ENCODE measurements at places on chromosomes 5 and 9. TPM values are rescaled to one million over a fixed set of nuclear protein-coding genes. Genes with fewer than 3 reads are reported as not detected.
A peak's percentile ranks its signal among the peaks of the same experiment; 100 is the strongest.

Gene MAST4
- total RNA-seq: 44.1 TPM

Gene MATR3
- 189 TPM for total RNA-seq

Gene DOCK8
- 11.1 TPM for total RNA-seq

Gene FCN1
- total RNA-seq: 1.5 TPM

Gene CDX1
- 0.22 TPM for total RNA-seq

Gene SPATA31A3
- total RNA-seq: not detected

Gene ADAMTS2
- total RNA-seq: 58.8 TPM

Gene MYO10
- total RNA-seq: 36.9 TPM

Gene SUSD3
- total RNA-seq: 3.7 TPM

Gene FKTN
- 18.2 TPM for total RNA-seq

Gene BTNL9
- 42.3 TPM for total RNA-seq

GRCh38 chr5:17355586-17356346 lies 138.3 kb downstream of the BASP1 start:
- DNase-seq: no peak

DNA sequence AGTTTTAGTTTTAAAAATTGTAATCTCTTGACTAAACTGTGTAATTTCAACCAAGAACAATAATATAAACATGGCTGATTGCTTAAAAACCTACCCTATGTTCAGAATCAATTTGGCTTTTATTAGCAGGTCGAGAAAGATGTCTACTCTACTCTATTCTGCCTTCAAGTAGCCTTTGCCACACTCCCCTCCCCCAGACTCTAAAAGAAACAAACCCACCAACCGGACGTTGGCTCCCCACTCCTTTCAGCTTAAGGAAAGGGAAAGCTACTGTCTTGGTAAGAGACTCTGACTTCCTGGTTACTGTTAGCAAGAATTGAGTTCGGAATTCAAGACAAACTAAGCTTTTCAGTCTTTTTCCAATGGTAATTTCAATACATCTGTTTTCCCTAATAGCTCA lies 46.7 kb downstream of the TNFAIP8 start:
- no peak for DNase-seq
- H3K4me3 ChIP-seq: no peak overlapping the region
- H3K4me1 ChIP-seq: peaks cover 17% of the 10 kb centered on the region
- H3K27me3 ChIP-seq: no peaks in the 10 kb centered on the region
- H3K27ac ChIP-seq: no peak overlapping the region

DNA sequence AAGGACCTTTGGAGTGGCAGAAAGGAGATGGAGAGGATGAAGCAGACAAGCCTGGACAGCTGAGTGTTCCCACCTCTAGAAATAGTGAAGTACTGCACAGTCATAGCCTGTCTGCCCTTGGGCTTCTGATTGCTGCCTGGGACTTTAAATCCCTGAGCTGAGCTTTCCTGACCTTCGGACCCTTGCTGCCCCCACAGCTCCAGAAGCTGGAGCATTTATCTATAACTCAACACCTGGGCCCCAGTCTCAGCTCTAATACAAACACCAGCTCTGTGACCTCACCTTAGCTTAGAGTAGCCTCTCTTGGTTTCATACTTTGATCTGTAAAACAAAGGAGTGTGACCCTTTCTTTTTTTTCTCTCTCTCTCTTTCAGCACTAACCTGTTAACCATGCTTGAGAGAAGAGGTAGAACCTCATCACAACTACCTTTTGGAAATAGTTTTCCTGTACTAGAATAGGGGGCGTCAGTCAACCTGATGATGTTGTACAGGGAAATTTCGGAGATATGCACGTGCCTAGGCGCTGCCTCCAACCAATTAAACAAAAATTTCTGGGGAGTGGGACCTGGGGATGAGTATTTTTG lies 25.4 kb upstream of the ELL2 start:
- H3K27me3 ChIP-seq: no peaks in the 10 kb centered on the region
- no peaks in the 10 kb centered on the region for H3K4me1 ChIP-seq
- H3K4me3 ChIP-seq: no peak overlapping the region
- no peak overlapping the region for H3K27ac ChIP-seq
- DNase-seq: no peak

DNA sequence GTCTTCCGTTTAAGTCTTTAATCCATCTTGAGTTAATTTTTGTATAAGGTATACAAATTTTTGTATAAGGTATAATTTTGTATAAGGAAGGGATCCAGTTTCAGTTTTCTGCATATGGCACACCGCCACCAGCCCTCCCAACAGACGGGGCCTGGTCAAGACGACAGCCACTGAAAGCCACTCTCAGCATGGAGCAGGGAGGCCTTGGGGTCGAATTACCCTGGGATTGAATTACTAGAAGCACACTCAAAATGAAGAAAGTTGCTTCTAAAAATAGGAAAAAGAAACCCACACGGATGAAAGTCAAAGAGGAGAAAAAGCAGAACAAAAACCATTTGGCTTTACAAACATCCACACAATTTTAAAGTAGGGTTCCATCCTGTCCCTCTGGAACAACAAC lies 586.2 kb upstream of the ADAMTS16 start:
- no peak overlapping the region for H3K27ac ChIP-seq
- H3K4me1 ChIP-seq: no peaks in the 10 kb centered on the region
- DNase-seq: no peak
- no peak overlapping the region for H3K4me3 ChIP-seq

DNA sequence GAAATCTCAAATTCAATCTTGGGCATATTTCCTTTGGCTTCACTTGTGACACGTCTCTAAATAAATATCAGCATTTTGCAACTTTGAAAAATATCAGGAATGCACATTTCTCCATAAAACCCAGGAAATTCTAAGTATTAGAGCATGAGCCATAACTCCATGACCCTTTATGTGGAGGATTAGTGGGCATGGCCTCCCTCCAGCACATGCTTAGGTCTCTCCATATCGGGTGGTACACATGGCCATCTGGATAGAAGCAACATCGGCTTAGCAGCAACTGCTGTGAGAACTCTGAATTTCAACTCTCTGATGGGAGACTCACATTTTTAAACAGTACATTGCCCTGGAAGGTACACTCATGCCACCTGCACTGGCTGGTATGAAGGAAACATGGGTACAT lies 73.7 kb upstream of the EGFLAM start:
- no peak overlapping the region for H3K27ac ChIP-seq
- H3K4me1 ChIP-seq: no peaks in the 10 kb centered on the region
- DNase-seq: no peak
- no peak overlapping the region for H3K4me3 ChIP-seq

- no peaks in the 10 kb centered on the region for H3K36me3 ChIP-seq
- no peak for DNase-seq
- H3K4me1 ChIP-seq: peaks cover 34% of the 10 kb centered on the region
- no peaks in the 10 kb centered on the region for H3K27me3 ChIP-seq
- H3K4me3 ChIP-seq: peak overlapping the region; percentile 97
Measured at GRCh38 chr9:137189297-137190295, 1.1 kb downstream of the SSNA1 start.

DNA sequence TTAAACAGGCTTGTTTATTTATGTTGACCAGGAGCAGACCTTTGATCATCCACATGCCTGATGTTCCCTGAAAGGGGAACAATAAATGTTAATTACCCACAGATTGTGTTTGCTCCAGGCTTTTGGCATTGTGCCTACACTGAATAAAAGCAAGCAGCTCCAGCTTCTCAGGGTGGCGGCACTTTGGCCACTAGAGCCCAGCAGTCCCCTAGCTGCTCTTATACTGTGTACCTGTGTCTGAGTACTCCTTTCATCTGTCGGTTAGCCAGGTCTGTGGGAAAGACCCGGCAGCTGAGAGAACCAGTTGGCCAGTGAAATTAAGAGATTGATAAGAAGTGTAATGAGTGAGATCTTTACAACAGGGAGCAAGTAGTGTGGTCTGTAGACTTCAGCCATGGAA lies 254.8 kb upstream of the FTMT start:
- H3K27ac ChIP-seq: no peak overlapping the region
- no peaks in the 10 kb centered on the region for H3K36me3 ChIP-seq
- no peaks in the 10 kb centered on the region for H3K4me1 ChIP-seq
- no peak overlapping the region for H3K4me3 ChIP-seq
- no peak for DNase-seq

- peaks cover 74% of the 10 kb centered on the region for H3K4me1 ChIP-seq
- no peak for DNase-seq
- no peaks in the 10 kb centered on the region for H3K36me3 ChIP-seq
Measured at GRCh38 chr5:142315096-142315900, 9.5 kb downstream of the SPRY4 start.

GRCh38 chr9:96201140-96201539 lies 100.8 kb downstream of the HSD17B3 start:
- H3K4me1 ChIP-seq: no peaks in the 10 kb centered on the region
- DNase-seq: no peak
- H3K4me3 ChIP-seq: no peak overlapping the region
- no peak overlapping the region for H3K27ac ChIP-seq
- no peaks in the 10 kb centered on the region for H3K36me3 ChIP-seq
- H3K27me3 ChIP-seq: no peaks in the 10 kb centered on the region

DNA sequence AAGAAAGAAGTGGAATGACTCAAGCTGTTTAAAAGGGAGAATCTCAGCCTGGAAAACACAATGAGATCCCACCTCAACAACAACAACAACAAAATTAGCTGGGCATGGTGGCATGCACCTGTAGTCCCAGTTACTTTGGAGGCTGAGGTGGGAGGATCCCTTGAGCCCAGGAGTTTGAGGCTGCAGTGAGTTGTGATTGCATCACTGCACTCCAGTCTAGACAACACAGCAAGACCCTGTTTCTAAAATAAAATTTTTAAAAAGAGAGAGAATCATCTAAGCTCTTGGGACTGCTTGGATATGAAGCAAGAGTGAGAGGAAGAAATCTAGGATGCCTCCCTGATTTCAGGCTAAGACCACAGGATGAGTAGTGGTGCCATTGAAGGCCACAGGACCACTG lies 47.4 kb upstream of the KIF2A start:
- H3K27me3 ChIP-seq: no peaks in the 10 kb centered on the region
- H3K27ac ChIP-seq: no peak overlapping the region
- no peak for DNase-seq
- H3K36me3 ChIP-seq: no peaks in the 10 kb centered on the region
- no peaks in the 10 kb centered on the region for H3K4me1 ChIP-seq

DNA sequence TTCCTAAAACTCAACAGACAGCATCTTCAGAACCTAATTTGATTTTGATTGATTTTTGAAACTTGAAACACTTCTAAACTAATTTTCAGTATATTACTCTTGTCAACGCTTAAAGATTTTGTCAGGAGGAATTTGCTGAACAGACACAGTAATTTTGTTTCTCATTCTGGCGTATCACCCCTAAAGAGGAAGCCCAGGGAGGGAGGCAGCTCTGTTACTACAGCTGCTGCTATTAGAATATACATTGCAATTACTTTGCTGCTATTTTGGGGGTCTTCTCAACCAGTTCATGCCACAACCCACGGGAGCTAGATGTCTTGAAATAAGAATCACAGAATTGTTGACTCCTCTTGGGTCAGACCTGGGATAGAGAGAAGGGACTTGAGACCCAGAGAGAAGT lies 122.6 kb downstream of the TLR4 start:
- no peak overlapping the region for H3K27ac ChIP-seq
- DNase-seq: no peak
- no peaks in the 10 kb centered on the region for H3K36me3 ChIP-seq
- H3K4me1 ChIP-seq: no peaks in the 10 kb centered on the region
- no peaks in the 10 kb centered on the region for H3K27me3 ChIP-seq

DNA sequence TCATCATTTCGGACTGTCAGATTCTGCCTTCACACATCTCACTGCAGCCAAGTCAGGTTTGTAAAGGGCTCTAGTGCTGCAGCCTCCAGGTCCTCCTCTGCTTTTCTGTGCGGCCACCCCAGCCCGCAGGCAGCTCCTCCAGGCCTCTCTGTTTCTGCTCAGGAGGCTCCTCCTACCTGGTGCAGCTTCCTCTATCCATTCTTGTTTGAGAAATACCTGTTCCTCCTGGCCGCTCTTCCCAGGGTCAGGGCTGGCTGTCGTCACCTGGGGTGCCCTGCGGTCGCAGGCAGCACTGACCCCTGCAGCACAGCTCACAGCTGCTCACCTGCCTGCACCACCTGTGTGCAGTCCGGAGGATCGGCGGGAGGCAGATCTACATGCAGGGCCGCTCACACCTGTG lies 387.7 kb upstream of the IRX4 start:
- no peaks in the 10 kb centered on the region for H3K36me3 ChIP-seq
- no peak for DNase-seq
- no peaks in the 10 kb centered on the region for H3K4me1 ChIP-seq

DNA sequence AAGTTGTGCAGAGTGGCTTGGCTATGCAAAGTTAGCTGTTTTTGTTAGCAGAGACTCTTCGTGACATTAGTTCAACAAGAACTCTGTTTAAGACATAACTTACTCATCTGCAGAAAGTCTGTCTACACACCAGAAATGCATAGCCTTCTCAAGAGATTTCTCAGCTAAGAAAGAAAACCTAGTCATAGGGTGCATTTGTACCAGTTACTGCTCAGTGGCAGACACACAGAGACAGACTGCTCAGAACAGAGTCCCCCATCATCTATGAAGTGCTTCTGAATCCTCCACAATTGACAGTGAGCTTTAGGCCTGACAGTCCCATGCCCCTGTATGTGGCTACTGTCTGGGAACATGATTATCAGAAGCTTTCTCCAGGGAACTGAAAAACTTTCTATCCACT lies 56.1 kb upstream of the IFNK start:
- H3K36me3 ChIP-seq: no peaks in the 10 kb centered on the region
- no peak overlapping the region for H3K27ac ChIP-seq
- H3K4me3 ChIP-seq: no peak overlapping the region
- H3K27me3 ChIP-seq: no peaks in the 10 kb centered on the region
- no peak for DNase-seq

- no peak overlapping the region for H3K27ac ChIP-seq
- no peak overlapping the region for H3K4me3 ChIP-seq
- no peaks in the 10 kb centered on the region for H3K36me3 ChIP-seq
- no peak for DNase-seq
- H3K27me3 ChIP-seq: no peaks in the 10 kb centered on the region
Measured at GRCh38 chr5:26942481-26942880, 95.9 kb downstream of the CDH9 start.

GRCh38 chr5:127425868-127426267 lies 91.6 kb upstream of the PRRC1 start:
- H3K36me3 ChIP-seq: no peaks in the 10 kb centered on the region
- H3K27ac ChIP-seq: no peak overlapping the region
- H3K4me3 ChIP-seq: no peak overlapping the region
- H3K27me3 ChIP-seq: no peaks in the 10 kb centered on the region

DNA sequence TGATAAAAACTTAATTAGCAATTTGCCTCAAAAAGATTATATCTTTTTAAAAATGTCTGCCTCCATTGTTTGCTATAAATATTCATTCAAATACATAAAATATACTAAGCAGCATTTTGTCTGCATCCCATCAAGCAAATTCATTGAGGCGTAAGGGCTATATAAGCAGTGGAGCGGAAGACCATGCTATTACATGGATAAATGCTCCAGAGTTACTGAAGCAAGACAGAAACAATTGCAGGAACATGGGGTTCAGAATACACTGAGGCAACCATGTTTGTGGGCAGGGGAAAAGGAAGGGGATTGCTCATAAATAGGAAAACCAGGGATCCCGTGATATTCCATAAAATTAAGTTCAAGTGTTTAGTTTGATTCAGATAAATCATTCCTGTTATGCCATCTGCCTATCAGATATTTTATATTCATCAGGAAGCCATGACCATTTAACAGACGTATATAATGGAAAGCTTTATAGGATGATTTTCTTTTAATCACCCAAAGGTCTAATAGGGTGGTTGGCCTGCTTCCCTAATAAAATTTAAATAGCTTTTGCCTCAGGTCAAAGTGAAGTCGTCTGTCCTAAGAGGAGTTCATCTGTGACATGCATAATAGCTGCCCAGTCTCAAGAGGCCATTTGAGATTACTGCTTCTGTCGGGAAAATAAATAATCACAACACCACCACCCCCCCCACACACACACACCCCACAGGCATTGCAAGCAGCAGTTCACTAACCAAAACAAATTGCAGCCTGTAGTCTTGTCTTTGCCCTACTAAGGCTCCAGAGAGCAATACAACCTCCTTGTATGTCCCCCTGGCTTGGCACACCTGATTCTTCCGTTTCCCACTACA lies 105.2 kb downstream of the RASEF start:
- no peaks in the 10 kb centered on the region for H3K36me3 ChIP-seq
- no peaks in the 10 kb centered on the region for H3K4me1 ChIP-seq
- H3K27ac ChIP-seq: no peak overlapping the region
- no peak for DNase-seq
